SK-N-SH (cell line): ENCODE measurements at places on chromosomes 5 and 9.

DNA sequence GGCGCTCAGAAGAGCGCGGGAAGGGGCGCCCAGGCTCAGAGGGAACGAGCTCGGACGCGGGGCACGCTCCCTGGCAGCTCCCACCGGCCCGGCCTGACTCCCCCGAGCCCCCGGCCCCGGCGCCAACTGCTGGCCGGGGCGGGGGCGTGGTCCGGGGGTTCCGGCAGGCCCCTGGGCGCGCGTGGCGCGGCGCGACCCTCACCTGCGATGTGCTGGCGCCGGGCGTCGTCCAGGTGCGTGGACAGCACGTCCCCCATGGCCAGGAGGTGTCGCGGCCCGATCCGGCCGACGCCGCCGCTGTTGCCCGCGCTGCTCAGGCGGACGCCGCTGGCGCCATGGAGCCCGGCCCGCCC, 43.5 kb upstream of the STXBP1 start:
- no peaks in the 10 kb centered on the region for H3K27me3 ChIP-seq
- H3K36me3 ChIP-seq: peaks cover 24% of the 10 kb centered on the region
- DNase-seq: no peak
- peaks cover 19% of the 10 kb centered on the region for H3K4me1 ChIP-seq
- peak overlapping the region; percentile 58 for H3K27ac ChIP-seq

GRCh38 chr5:164000241-164000640, 494.8 kb downstream of the MAT2B start:
- H3K4me3 ChIP-seq: no peak overlapping the region
- no peaks in the 10 kb centered on the region for H3K36me3 ChIP-seq
- H3K27me3 ChIP-seq: no peaks in the 10 kb centered on the region
- no peak for DNase-seq
- H3K27ac ChIP-seq: no peak overlapping the region

DNA sequence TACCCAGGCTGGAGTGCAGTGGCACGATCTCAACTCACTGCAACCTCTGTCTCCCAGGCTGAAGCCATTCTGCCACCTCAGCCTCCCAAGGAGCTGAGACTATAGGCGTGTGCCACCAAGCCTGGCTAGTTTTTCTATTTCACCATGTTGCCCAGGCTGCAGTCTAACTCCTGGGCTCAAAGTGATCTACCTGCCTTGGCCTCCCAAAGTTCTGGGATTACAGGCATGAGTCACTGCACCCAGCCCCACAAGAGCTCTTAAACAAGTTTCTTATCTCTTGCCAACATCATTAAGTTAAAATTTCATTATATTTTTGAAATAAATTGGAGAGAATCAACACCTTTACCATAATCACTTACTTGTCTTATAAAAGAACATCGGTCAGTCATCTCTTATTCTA, 280.3 kb downstream of the ARHGEF28 start:
- H3K36me3 ChIP-seq: peaks cover 10% of the 10 kb centered on the region
- DNase-seq: no peak
- peaks cover 14% of the 10 kb centered on the region for H3K4me1 ChIP-seq
- no peak overlapping the region for H3K4me3 ChIP-seq
- H3K27me3 ChIP-seq: no peaks in the 10 kb centered on the region
- no peak overlapping the region for H3K27ac ChIP-seq

DNA sequence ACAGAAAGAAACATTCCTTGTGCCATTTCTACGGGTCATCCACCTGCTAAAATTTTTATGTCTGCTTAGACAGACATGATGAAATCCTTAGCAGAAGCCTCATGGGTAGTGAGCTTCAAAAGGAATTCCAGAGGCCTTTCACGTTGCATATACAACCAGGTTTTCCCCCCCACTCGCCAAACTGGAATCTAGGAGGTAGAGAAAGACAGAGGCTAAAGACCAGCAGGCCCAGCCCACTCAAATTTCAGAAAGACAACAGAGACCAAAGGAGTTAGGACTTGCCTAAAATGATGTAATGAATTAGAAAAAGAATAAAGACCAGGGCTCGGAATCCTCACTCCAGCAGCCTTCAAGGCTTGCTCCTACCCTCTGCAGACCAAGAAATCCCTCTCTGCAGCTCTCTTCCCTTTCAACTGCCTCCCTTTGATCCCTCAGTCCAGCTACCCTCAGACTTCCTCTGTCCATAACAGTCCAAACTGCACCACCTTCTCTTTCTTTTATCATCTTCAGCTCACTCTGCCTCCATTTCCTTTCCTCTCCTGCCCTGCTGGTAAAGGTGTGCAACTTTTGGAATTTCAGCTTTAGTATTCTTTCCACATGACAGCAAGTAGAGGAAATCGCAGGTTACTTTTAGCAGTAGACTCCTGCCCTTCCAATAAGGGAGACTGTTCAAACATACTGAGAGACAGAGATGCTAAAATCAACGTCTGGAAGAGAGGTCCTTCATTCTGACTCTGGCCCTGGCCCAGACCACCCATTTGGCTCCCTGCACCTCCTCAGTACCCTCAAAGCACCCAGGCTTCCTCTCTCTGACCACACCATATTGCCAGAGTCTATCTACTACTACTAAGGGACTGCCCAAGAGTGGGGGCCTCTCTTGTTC, 8.9 kb downstream of the B4GALT1 start:
- no peak for DNase-seq
- no peaks in the 10 kb centered on the region for H3K27me3 ChIP-seq
- no peak overlapping the region for H3K4me3 ChIP-seq

DNA sequence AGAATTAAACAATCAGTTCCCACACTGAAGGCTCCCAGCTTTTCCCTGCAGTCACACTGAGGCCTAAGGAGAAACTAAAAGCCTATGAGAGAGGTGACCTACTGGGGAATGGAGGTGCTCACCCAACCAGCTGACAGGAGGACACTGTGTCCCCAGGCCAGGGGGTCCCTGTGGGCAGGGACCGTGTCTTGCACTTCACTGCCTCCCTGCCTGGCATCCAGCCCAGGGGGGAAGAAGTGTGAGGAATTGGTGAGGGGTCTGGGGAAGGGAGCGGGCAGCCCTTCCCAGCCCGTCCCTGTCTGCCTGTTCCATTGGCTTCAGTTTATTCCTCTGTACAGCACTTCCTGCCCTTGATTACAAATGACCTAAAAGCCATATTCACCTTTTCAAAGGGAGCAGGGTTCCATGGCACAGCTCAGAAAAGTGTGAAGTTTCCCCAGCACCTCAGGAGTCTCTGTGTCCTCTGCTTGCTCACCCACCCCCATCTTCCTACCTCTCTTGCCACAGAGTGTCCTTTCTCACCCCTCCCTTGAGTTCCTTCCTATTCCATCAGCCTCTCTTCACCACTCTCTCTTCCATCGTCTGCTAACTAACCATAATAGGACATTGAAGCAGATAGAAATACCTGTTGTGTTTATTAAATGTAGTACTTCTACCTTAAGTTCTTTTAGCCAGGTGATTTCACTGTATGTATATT, 12.9 kb downstream of the OTULINL start:
- no peaks in the 10 kb centered on the region for H3K4me1 ChIP-seq
- H3K27ac ChIP-seq: peak overlapping the region; percentile 98
- DNase-seq: peak; percentile 33
- no peak overlapping the region for H3K4me3 ChIP-seq
- no peaks in the 10 kb centered on the region for H3K36me3 ChIP-seq
- no peaks in the 10 kb centered on the region; the same call in 1 of the 2 replicates for H3K27me3 ChIP-seq

DNA sequence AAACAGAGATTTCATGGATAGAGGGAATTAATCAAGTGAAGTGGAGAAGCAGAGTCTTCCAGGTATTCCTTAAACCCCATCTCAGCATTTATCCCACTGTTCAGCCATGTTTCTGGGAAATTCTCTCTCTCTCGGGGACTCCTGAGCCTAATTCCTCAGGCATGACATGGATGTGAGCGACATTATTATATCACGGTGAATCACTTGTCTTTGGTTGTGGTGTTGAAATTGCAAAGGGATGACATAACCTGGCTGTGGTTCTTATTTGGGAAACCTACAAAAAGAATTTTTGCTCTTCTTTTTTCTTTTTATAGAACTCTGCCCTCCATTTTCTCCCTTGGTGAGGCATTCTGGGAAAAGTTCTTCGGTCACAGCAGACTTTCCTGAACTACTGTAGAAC, 457.9 kb upstream of the PTGER4 start:
- H3K4me3 ChIP-seq: no peak overlapping the region
- no peak overlapping the region for H3K27ac ChIP-seq
- H3K27me3 ChIP-seq: no peaks in the 10 kb centered on the region
- H3K36me3 ChIP-seq: no peaks in the 10 kb centered on the region
- DNase-seq: no peak

DNA sequence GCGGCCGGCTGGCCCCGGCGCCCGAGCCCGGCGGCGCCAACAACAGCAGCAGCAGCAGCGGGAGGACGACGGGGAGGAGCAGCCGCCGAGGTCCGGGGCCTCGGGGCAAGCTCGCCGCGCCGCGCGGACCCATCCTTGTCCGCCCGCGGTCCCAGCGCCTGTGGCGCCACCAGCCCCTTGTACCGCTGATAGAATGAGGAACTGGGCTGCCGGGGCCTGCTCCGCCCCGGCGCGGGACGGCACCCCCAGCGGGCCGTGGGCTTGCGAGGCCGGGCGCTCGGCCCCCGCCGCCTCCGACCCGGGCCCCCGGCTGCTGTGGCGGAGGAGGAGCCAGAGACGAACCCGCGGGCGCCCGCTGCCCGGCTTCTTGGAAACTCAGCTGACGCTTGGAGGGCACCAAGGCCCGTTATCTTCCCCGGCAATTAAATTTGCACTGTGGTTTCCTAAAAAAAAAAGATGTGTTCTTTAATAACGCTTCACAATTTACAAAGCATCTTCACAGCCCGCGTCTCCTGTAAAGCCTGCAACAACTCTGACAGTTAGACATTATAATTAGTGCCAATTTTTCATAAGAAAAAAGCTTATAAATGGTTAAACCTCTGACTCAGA, at the start of gene ARSB:
ARSB (minus strand) TSS at position 195 of the 609 bp plus-strand sequence; CDS start at position 133, 62 bp downstream.
- H3K27ac ChIP-seq: peak within 1 kb of the TSS; percentile 97
- peaks cover 16% of the 10 kb centered on the region for H3K4me1 ChIP-seq
- H3K4me3 ChIP-seq: peak within 1 kb of the TSS; percentile 85
- H3K27me3 ChIP-seq: no peaks in the 10 kb centered on the region

GRCh38 chr9:98256756-98257155, 1.3 kb upstream of the TBC1D2 start:
- H3K4me1 ChIP-seq: peaks cover 3% of the 10 kb centered on the region
- H3K27ac ChIP-seq: peak overlapping the region; percentile 92
- peak overlapping the region; percentile 81 for H3K4me3 ChIP-seq
- no peaks in the 10 kb centered on the region for H3K36me3 ChIP-seq
- DNase-seq: peak; percentile 69

- peak overlapping the region; percentile 54 for H3K4me3 ChIP-seq
- peaks cover 54% of the 10 kb centered on the region for H3K27me3 ChIP-seq
- H3K4me1 ChIP-seq: no peaks in the 10 kb centered on the region; the same call in 1 of the 2 replicates
- H3K36me3 ChIP-seq: no peaks in the 10 kb centered on the region
Measured at GRCh38 chr9:98707166-98708102, 1.3 kb downstream of the GABBR2 start.

- no peak overlapping the region for H3K27ac ChIP-seq
- peaks cover 14% of the 10 kb centered on the region; the same call in 1 of the 2 replicates for H3K4me1 ChIP-seq
- no peak for DNase-seq
- no peaks in the 10 kb centered on the region for H3K27me3 ChIP-seq
Measured at GRCh38 chr5:10632110-10632761, 68.4 kb downstream of the ANKRD33B start.

DNA sequence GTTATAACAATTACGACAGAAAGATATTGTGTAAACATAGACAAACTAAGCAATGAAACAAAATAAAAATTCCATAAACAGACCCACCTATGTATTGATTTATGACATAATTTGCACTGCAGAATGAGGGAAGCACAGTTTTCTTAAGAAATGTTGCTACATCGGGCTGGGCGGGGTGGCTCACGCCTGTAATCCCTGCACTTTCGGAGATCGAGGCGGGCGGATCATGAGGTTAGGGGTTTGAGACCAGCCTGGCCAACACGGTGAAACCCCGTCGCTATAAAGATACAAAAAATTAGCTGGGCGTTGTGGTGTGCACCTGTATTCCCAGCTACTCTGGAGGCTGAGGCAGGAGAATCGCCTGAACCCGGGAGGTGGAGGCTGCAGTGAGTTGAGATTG, 1344.4 kb upstream of the WWC1 start:
- no peaks in the 10 kb centered on the region for H3K4me1 ChIP-seq
- H3K4me3 ChIP-seq: no peak overlapping the region
- no peaks in the 10 kb centered on the region for H3K27me3 ChIP-seq
- no peak overlapping the region for H3K27ac ChIP-seq

DNA sequence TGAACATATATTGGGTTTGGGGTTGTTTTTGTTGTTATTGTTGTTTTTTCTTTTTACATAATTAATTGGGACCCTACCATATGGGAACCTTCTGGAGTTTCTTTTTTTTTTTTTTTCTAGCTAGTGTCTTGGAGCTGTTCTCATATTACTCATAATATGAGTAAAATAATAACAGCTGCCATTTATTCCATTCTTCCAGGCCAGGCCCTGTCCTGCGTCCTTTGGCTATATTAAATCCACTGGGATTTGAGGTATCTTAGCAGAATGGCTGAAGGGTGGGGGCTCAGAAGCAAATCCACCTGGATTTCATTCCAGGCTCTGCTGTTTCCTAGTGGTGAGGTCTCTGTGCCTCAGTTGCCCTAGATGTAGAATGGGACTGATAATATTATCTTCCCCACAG, 47.2 kb upstream of the RPL26L1 start:
- peak overlapping the region; percentile 88 for H3K27ac ChIP-seq
- H3K27me3 ChIP-seq: no peaks in the 10 kb centered on the region
- peaks cover 31% of the 10 kb centered on the region; the same call in 1 of the 2 replicates for H3K36me3 ChIP-seq
- H3K4me1 ChIP-seq: no peaks in the 10 kb centered on the region
- DNase-seq: no peak
- H3K4me3 ChIP-seq: no peak overlapping the region

- no peak overlapping the region for H3K27ac ChIP-seq
- H3K4me3 ChIP-seq: no peak overlapping the region
- DNase-seq: peak; percentile 39
- H3K4me1 ChIP-seq: peaks cover 33% of the 10 kb centered on the region; the same call in 1 of the 2 replicates
- no peaks in the 10 kb centered on the region for H3K27me3 ChIP-seq
Measured at GRCh38 chr9:127915325-127915752, 1.5 kb downstream of the ST6GALNAC4 start.

- no peak for DNase-seq
- no peak overlapping the region for H3K4me3 ChIP-seq
- no peaks in the 10 kb centered on the region for H3K36me3 ChIP-seq
- H3K27ac ChIP-seq: no peak overlapping the region
Measured at GRCh38 chr5:131627207-131627865, 7.7 kb downstream of the RAPGEF6 start.

- DNase-seq: no peak
- H3K27me3 ChIP-seq: peaks cover 38% of the 10 kb centered on the region
- no peaks in the 10 kb centered on the region for H3K4me1 ChIP-seq
Measured at GRCh38 chr9:108162664-108163063, 673.1 kb upstream of the KLF4 start.

- no peak overlapping the region for H3K4me3 ChIP-seq
- no peak for DNase-seq
- H3K36me3 ChIP-seq: no peaks in the 10 kb centered on the region
Measured at GRCh38 chr5:4970171-4970570, 170.0 kb upstream of the ADAMTS16 start.

- no peaks in the 10 kb centered on the region for H3K27me3 ChIP-seq
- no peak overlapping the region for H3K4me3 ChIP-seq
- H3K4me1 ChIP-seq: no peaks in the 10 kb centered on the region; the same call in 1 of the 2 replicates
- no peak for DNase-seq
- H3K27ac ChIP-seq: no peak overlapping the region
Measured at GRCh38 chr5:5209089-5209488, 69.0 kb downstream of the ADAMTS16 start.

DNA sequence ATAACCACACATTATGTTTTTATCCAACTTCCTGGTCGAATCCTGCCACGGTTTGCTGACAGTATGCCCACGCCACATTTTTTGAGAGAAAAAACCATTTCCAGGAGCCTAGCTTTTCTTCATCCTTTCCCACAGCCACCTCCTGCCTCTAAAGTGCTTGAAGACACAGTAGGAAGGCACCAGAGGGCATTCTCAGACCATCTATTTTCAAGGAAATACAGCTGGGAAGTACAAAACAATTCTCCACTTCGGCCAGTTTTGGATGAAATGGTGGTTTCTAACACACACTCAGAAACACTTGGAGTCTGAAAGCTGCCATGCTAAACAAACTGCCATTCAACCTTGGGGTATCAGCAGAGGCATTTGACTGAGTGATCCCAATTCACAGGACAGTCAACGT, 86.3 kb upstream of the RPS23 start:
- H3K27ac ChIP-seq: no peak overlapping the region
- H3K27me3 ChIP-seq: no peaks in the 10 kb centered on the region
